ENCODE measurements at places on chromosomes 12 and 14.

GRCh38 chr12:9636150-9636850, 28.6 kb upstream of the KLRB1 start:
- no peak for DNase-seq

DNA sequence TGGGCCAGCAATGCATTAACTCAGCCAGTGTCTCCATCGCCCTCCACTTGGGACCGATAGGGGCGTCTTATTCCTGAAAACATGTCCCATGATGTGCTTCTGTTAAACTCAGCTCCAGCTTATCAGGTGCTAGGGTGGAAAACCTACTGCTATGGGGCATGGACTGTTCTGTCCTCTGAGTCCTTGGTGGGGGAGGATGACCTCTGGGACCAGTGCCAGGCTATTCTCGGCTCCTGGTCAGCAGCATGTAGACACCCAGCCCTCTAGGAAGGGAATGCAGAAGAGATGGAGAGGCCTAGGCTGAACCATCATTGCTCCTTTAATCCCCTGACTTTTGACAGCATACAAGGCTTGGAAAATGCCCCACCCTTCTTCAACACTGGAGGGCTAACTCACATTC, 486.2 kb downstream of the MED13L start:
- DNase-seq, result no peak

- no peak for DNase-seq
These were observed 5.7 kb downstream of the PRKAB1 start for GRCh38 chr12:119673634-119674033.

GRCh38 chr12:92426332-92426731, 276.5 kb upstream of the PLEKHG7 start:
- DNase-seq, result no peak

DNA sequence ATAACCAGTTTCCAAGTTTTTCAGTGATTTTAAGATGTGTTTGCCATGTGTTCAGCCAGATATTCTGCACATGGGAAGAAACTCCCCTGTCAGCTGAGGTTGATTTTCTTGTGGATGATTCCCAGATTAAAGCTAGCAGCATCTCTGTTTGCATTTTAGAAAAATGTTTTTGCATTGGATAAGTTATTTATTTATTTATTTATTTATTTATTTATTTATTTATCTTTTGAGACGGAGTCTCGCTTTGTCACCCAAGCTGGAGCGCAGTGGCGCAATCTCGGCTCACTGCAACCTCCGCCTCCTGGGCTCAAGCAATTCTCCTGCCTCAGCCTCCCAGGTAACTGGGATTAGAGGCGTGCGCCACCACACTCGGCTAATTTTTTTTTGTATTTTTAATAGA, 2.8 kb downstream of the ACOT4 start:
- DNase-seq, result no peak

- no peak for DNase-seq
These were observed 151.9 kb upstream of the NOS1 start for GRCh38 chr12:117513353-117513752.

DNA sequence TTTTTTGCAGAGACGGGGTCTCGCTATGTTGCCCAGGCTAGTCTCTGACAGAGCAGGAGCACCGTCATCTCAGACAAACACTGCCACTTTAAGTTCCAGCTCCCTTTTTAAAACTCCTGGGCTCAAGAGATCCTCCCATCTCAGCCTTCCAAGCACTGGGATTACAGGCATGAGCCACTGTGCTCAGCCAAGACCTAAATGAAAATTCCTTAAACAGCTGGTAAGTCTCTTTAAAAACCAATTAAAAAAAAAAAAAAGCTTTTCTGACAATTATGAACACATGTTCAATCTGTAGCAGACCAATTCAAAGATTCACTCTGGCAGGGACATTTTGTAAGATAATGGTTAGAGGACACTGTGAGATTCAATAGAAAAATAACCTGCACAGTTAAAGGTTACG, 77.8 kb downstream of the HECTD4 start:
- no peak for DNase-seq

DNA sequence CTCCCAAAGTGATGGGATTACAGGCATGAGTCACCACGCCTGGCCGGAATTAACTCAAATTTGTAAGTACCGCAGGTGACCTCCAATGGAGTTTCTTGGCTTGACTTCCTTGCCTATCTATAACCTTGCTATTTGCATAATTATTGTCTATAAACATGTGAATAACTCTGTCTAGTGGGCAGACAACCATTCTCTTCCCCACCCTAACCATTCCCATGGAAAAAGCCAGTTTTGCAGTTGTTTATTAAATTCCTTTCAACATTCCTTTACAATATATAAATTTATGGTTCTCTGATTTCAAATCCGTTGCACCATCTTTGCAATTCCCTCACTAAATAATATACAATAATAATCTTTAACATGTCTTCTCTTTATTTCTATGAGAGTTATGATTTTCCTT, 61.0 kb upstream of the ZDHHC17 start:
- no peak for DNase-seq

DNA sequence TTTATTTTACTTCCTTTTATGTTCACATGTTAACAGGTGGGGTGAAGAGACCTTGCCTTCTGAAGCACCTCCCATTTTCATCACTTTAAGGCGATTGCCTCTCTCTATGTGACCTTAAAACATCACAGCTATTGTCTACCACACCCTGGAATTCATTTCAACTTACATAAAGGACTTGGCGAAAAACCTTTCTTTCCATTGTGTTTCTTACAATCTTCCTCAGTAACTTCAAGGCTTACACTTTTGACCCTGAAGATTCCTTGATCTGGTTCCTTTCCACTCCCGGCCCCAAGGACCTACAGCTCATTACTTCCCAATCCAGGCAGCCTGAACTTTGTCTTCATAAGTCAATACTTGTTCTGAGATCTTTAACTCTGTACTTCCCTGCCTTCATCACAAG, 443.3 kb downstream of the ADAMTS20 start:
- DNase-seq, result no peak

GRCh38 chr12:53593031-53593430, 33.2 kb downstream of the ATF7 start:
- DNase-seq, result no peak

DNA sequence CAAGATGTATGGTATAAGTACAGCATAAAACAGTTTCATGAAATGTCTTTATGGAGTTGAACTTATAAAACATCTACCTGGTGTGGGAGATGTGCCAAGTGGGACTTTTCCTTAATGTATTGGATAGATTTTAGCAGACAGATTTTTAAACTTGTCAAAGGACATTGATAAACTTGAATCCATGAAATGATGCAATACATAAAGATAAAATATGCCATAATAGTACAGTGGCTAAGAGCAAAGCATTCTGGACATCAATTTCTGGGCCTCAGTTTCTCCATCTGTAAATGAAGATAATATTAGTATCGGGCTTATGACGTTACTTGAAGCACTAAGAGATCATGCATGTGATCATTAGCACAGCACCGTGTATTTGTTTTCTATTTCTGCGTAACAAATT, 45.4 kb downstream of the NKX2-1 start:
- DNase-seq, result no peak

- no peak for DNase-seq
These were observed 20.7 kb downstream of the SLC7A7 start for GRCh38 chr14:22794551-22794951.

DNA sequence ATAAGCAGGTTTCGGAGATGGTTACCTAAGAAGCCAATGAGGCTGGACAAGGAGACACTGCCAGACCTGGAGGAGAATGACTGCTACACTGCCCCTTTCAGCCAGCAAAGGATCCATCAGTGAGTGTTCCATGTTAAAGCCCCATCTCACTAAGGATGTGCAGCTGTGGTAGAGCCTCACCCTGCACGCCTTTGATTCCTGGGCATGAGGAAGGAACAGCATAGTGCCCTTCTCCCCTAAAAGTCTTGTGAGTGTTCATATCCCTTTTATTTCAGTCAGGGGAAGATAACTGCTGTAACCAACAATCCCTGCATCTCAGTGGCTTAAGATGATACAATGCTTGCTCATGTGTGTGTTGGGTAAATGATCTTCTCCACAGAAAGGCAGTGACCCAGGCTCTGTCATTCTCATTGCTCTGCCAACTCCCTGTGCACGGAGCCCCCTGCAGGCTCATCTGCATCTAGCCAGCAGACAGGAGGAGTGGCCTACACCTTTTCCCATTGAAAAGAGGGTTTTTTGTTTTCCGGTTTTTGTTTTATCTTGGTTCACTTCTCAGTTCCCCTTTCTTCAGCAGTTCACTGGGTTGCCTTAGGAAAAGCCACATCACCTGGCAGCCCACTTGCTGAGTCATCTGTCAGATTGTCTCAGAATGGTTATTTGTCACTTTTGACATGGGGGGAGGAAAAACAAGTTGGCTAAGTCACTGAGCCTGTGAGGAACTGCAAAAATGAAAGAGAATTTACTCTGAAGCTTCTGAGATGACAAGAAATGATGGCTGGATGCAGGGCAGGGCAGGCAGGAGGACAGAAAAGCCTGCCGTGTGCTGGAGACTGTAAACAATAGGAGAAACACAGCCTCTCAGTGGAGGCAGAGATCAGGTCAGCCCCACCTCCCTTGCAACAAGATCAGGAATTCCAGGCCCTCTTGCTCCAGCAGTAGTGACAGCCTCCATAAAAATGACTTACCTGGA, 193.3 kb downstream of the ANO4 start:
- DNase-seq, result no peak

- DNase-seq, result no peak
These were observed 277.4 kb downstream of the BCL11B start for GRCh38 chr14:98994561-98994960.

- no peak for DNase-seq
These were observed 344.4 kb upstream of the STXBP6 start for GRCh38 chr14:25394356-25394755.

- no peak for DNase-seq
These were observed 164.2 kb upstream of the CLEC14A start for GRCh38 chr14:38420048-38420447.

GRCh38 chr12:117967043-117967442, 1.7 kb downstream of the KSR2 start:
- DNase-seq, result no peak

DNA sequence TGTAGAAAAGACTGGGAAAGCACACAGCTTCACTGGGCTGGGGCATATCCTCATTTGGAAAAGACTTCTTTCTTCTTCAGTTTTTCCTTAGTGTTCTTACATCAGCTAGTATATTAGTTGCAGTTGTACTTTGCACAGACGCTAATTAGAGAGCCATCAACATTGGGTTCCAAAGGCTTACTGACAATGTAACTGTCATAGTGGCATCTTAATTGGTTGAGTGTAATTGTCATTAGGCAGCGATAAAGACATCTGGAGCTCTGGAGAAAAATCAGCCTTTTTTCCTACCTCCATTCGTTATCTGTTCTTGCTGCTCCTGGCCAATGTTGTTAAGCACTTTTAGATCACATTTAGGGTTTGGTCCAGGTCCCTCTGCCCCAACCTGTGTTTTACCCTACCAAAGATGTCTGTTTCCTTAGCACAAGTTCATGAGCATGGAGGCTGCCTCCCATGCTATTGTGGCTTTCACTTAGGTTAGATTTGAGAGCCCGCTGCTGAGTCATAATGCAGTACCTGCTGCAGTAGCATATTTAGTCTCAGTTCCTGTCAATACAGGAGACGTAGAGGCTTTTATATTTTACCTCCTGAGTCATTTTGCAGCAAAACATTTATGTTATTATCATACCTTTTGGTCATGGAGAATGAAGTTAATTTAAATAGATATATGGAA, 49.2 kb downstream of the FBXW8 start:
- no peak for DNase-seq

GRCh38 chr14:44505588-44505987, 1.5 kb downstream of the FSCB start:
- DNase-seq, result no peak

DNA sequence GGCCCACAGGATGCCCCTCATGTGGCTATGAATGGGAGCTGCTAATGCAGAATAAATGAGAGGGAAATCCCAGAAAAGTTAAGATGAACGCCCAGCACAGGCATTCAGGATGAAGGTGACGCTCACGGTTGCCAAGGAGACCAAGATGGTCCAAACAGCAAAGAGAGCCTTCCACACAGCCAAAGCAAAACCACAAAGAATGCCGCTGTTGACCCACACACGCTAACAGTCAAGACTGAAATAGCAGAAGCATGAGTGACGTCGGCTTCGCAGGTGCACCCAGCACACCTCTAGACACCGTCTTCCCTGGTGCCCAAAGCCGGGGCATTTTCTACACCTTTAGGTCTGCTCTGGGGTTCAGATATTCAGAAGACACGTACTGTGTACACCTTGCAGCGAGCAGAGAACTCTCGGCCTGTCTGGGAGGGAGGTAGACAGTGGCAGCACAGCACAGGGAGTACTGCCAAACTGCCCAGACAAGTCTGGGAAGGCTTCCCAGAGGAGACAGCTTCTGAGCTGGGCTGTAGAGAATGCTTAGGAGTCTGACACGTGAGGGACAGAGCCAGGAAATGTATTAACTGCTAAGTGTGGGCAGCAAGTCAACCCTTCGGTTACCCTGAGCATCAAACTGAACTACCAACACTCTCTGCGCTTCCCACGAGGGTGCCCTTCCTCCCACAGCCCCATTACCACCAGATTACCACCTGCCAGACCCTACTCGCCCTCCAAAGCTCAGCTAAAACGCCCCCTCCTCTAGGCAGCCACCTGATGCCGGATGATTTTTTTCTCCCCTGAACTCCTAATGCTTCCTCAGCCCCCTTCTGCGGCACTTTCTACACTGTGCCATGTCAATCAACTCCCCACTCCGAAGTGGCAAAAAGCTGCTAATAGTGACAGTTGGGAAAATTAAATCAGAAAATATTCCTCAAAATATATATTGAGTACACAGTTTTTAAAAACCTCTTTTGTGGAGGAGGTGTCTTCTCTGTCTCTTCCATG, 50.1 kb downstream of the CCDC88C start:
- no peak for DNase-seq
